ENCODE measurements at places on chromosomes 12 and 14. TPM values are rescaled to one million over a fixed set of nuclear protein-coding genes. Genes with fewer than 3 reads are reported as not detected.

FAM181A gene
- total RNA-seq: not detected

CACNA2D4 gene
- total RNA-seq: 0.22 TPM

GRIP1 gene
- 0.44 TPM for total RNA-seq

EP400 gene
- 21.6 TPM for total RNA-seq

SERPINA3 gene
- under 0.01 TPM for total RNA-seq
